ENCODE measurements at places on chromosomes 16 and 17. TPM values are rescaled to one million over a fixed set of nuclear protein-coding genes. Genes with fewer than 3 reads are reported as not detected.

Gene TK2
- total RNA-seq, result 62.9 TPM

Gene ALOX15B
- total RNA-seq, result 0.56 TPM

Gene NPIPB13
- total RNA-seq, result 0.58 TPM

Gene CALB2
- 1.7 TPM for total RNA-seq

Gene NARF
- 32.4 TPM for total RNA-seq

Gene MT1E
- 365 TPM for total RNA-seq

Measured in regular cardiac myocyte (primary cell).